ENCODE measurements at places on chromosomes 3 and 15. TPM values are rescaled to one million over a fixed set of nuclear protein-coding genes. Genes with fewer than 3 reads are reported as not detected.

ETV5 gene
- polyA plus RNA-seq = 26.9 TPM

SLC12A1 gene
- polyA plus RNA-seq = 0.44 TPM

ALG1L2 gene
- polyA plus RNA-seq = 0.88 TPM

DNA sequence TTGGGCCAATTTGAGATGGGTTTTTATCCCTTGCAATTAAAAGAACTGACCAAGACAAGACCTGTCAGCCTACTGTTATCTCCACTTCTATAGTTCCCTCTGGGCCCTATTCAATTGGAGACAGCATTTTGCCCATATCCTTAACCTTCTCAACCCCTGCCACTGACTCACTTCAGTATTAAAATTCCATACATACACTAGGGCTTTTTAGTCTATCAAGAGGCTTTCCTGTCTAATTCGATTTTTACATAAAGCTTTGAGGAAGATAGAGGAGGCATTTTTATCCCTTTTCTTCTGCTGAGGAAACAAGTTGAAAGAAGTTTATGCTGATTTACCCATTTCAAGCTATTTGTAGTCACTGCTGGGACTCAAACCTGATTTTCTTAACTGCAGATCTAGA lies 51.1 kb downstream of the GTF2E1 start:
- DNase-seq = no peak

- DNase-seq = no peak
Observed at GRCh38 chr3:159418571-159419526, 569.8 kb upstream of the IL12A start.

DNA sequence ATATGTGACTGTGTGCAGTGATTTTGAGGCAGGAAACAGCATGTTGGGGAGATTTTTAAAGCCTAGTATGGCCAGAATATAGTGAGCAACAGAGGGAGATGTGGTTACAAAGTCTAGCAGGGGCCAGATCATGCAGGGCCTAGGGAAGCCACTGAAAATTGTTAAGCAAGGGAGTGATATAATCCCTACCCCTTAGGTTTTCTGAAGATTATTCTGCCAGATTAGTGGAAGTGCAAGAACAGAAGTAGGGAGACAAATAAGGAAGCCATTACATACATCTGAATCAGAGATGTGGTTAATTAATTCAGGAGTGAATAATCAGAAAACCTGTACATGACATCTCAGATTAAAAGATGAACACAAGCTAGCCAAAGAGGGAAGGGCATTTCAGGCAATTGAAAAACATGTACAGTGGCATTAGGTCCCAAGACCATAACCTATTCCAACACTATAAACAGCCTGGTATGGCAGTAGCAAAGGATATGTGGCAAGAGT lies 54.8 kb downstream of the MSL2 start:
- no peak for DNase-seq

Data from muscle of arm (tissue), 14 donors.